Left renal cortex interstitium (tissue), 4 donors: ENCODE measurements at places on chromosomes 3 and 15. TPM values are rescaled to one million over a fixed set of nuclear protein-coding genes. Genes with fewer than 3 reads are reported as not detected.

PARP6 gene
- 150 TPM for polyA plus RNA-seq

LRTM1 gene
- polyA plus RNA-seq: not detected

DNA sequence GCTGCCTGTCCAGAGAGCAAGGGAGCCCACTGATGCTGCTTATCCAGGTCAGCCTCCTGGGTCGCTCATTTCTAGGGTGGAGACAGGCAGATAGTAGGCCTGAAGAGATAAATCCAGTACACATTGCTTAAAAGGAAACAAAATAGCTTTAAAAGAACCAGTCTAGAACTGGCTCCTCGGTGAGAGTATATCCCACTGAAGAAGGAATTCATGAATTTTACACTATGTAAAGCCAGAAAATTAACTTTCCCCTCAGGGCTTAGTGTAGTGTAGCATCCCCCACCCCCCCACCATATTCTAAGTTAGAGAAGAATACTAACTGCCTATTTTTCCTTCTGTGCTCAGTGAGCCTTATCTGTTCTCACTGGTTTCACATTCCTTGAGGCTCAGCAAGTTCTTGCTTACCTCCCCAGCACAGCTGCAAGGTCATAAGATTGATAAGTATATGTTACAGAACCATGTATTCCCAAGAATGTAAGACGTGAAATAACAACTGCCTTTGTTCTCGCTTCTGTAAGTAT lies 30.5 kb upstream of the NOX5 start:
- DNase-seq: no peak

DNA sequence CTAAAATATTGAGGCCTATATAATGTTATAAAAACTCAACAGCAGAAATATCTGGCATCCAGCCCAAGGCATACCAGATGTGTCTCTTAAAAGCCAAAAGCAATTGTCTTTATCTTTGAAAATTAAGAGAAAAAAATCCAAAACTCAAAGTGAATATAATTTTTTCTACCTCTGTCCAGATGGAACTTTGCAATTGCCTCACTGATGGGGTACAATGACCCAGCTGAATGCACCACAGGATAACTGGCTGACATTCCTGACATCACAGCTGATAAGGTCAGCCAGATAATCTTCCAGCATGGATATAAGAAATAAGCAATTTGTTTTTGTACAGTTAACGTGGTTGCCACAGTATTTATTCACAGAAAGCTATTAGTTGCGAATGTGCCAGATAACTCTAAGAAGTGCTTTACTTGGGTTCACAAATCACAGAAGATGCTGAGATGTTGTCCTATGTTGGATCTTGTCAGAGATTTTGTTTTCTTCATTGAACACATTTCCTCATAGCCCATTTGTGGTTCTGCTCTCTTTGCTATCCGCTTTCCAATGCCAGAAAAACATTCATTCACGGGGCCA lies 566.9 kb upstream of the CCDC54 start:
- no peak for DNase-seq

DNA sequence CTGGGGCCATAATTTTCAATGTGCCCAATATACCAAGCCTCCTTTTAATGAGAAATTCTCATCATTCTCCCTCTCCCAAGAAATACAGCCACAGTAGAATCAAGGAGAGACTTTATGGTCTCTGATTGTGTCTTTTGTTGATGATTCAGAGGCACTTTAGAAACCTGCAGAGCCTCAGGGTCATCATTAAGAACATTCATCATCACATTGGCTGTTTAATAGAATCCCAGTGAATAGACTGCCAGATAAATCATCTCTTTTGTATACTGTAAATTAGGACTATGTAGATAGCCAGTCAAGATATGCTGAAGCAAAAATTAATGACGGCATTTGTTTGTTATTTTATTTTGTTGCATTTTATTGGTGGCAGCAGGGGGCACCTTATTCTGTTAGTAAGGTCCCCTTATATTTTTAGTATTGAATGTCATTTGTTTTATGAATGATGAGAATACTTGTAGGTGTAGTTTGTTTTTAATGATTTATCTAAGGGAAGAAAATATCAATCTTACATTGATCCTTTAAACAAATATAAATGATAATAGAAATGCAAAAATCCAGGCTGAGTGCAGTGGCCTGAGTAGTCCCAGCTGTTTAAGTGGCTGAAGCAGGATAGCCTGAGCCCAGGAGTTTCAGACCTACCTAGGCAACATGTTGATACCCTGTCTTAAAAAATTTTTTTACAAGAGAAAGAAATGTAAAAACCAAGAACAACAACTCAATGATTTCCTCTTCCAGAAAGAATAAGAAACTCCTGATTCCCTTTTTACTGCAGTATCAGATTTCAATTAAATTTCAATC lies 138.8 kb downstream of the ZBBX start:
- DNase-seq: no peak

- DNase-seq: no peak
These were observed 52.2 kb upstream of the RORA start for GRCh38 chr15:61281328-61281727.

DNA sequence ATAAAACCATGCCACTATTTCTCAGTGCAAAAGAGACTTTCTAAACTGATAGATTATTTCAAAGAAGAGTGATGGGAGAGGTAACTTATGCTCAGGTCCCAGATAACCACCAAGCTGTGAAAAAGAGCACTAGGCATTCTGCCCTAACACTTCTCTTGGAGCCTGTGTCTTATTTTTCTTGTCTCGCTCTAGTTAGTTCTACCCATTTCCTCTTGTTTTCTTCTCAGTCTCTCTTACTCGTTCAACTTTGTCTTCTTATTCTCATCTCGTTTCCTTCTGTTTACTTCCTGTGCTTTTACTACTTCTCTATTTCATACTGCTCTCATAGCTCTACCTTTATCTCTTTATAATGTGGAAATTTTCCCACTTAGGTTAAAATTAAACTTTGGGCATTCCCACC lies 91.8 kb upstream of the CGNL1 start:
- no peak for DNase-seq
